ENCODE measurements at places on chromosomes 4 and X. TPM values are rescaled to one million over a fixed set of nuclear protein-coding genes. Genes with fewer than 3 reads are reported as not detected.

- H3K27me3 ChIP-seq, result no peaks in the 10 kb centered on the region
- no peaks in the 10 kb centered on the region for H3K36me3 ChIP-seq
- H3K27ac ChIP-seq, result peak overlapping the region; percentile 73
Observed at GRCh38 chr4:153488006-153488891, 22.1 kb downstream of the TMEM131L start.

DNA sequence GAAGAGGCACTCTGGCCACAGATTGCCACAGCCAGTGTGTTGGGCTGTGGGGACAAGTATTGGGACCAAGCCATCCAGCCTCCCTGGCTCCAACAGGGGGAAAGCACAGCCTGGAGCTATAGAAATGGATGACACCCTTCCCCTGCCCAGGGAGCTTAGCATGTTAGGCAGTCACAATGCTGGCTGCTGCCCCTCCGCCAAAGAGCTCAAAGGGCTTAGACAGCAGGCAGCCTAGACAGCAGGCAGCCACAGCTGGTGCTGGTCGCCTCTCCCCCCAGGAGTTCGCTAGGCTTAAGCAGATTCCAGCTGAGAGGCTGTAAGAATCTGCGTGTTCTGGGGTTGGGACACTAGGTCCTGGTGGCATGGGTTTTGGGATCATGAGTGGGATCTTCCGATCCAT, 94.5 kb upstream of the MXRA5 start:
- no peaks in the 10 kb centered on the region for H3K27me3 ChIP-seq
- H3K36me3 ChIP-seq, result no peaks in the 10 kb centered on the region
- no peaks in the 10 kb centered on the region for H3K4me1 ChIP-seq
- H3K27ac ChIP-seq, result no peak overlapping the region
- H3K4me3 ChIP-seq, result no peak overlapping the region

DNA sequence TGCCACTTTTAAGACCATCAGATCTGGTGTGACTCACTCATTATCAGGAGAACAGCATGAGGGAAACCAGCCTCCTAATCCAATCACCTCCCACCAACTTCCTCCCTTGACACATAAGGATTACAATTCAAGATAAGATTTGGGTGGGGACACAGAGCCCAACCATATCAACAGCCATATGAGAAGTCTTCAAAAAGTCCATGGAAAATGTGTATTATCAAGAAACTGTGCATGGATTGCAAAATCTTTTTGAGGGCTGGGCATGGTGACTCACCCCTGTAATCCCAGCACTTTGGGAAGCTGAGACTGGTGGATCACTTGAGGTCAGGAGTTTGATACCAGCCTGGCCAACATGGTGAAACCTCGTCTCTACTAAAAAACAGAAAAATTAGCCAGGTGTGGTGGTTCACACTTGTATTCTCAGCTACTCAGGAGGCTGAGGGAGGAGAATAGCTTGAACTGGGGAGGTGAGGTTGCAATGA, 17.8 kb upstream of the RPL39 start:
- no peaks in the 10 kb centered on the region for H3K27me3 ChIP-seq
- no peak for DNase-seq

GRCh38 chrX:66008328-66008970, 31.4 kb downstream of the VSIG4 start:
- no peaks in the 10 kb centered on the region for H3K36me3 ChIP-seq
- no peak overlapping the region for H3K27ac ChIP-seq
- no peaks in the 10 kb centered on the region for H3K27me3 ChIP-seq
- H3K4me1 ChIP-seq, result no peaks in the 10 kb centered on the region
- no peak overlapping the region for H3K4me3 ChIP-seq

DNA sequence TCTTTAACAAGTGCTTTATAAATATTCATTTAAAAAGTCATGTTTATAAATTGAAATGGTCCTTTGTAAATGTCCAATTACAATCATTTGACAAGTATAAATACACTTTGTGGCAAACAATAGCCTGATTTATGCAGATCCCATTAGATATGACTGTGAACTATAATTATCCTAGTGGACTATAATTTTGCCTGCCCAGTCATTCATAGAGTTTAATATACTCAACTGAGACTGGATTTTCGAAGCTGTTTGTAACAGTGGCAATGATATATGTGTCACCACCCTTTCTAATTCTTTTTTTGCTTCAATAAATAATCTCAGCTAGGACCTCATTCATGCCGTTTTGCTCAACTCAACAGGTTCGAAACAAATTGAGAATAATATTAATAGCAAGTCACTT, 732.0 kb downstream of the PCDH18 start:
- H3K27me3 ChIP-seq, result no peaks in the 10 kb centered on the region
- DNase-seq, result no peak
- no peaks in the 10 kb centered on the region for H3K36me3 ChIP-seq
- H3K4me1 ChIP-seq, result no peaks in the 10 kb centered on the region

- no peaks in the 10 kb centered on the region for H3K36me3 ChIP-seq
- H3K4me1 ChIP-seq, result peaks cover 11% of the 10 kb centered on the region
- no peak overlapping the region for H3K4me3 ChIP-seq
- no peak for DNase-seq
Observed at GRCh38 chrX:71623714-71624113, 5.4 kb upstream of the CXCR3 start.

DNA sequence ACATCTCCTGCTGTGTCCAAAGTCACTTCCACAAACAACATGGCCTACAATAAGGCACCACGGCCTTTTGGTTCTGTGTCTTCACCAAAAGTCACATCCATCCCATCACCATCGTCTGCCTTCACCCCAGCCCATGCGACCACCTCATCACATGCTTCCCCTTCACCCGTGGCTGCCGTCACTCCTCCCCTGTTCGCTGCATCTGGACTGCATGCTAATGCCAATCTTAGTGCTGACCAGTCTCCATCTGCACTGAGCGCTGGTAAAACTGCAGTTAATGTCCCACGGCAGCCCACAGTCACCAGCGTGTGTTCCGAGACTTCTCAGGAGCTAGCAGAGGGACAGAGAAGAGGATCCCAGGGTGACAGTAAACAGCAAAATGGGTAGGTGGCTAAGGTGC, 123.9 kb downstream of the PDLIM5 start:
- H3K36me3 ChIP-seq, result no peaks in the 10 kb centered on the region
- H3K27ac ChIP-seq, result no peak overlapping the region
- peaks cover 5% of the 10 kb centered on the region for H3K4me1 ChIP-seq
- H3K27me3 ChIP-seq, result no peaks in the 10 kb centered on the region
- DNase-seq, result no peak
- no peak overlapping the region for H3K4me3 ChIP-seq

The PNMA3 gene
- total RNA-seq, result not detected

Data from Caco-2 (cell line).